ENCODE measurements at places on chromosomes 1 and 21.
A peak's percentile ranks its signal among the peaks of the same experiment; 100 is the strongest.

DNA sequence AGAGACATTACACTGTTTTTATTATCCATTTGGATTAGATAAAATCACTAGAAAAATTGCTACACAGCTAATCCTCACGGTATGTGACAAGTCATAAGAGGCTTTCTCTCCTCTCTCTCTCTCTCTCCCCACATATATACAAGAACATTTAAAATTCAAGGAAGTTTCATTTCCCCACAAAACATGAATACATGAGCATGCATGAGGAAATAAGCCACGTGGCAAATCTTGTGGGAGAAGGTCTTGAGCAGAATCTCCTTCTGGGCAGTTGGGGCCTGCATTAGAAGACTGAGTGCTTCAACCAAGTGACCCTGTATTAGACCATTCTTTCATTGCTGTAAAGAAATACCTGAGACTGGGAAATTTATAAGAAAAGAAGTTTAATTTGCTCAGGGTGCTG, 1313.1 kb downstream of the MRPL39 start:
- DNase-seq, result no peak

- DNase-seq, result no peak
Measured at GRCh38 chr1:204438628-204439027, 27.0 kb upstream of the PPP1R15B start.

- no peak for DNase-seq
Measured at GRCh38 chr21:37628362-37628761, 261.8 kb downstream of the DYRK1A start.

DNA sequence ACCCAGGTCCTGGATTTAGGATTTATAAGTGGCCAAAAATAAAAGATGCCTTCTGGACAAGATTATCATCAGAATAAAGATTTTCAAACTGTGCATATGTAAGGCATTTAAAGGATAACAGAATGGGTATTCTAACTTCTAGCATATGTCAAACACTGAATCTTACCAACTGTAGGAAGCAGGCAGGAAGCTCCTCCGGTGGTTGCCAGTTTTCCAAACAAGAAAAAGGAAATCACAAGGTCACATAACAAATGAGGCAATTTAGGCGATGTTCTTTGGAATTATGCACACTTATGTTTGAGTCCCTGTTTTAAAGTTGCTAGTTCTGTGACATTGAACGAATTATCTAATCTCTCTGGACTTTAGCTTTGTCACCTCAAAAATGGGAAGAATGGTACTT, 48.9 kb downstream of the ATP6V1G3 start:
- no peak for DNase-seq

DNA sequence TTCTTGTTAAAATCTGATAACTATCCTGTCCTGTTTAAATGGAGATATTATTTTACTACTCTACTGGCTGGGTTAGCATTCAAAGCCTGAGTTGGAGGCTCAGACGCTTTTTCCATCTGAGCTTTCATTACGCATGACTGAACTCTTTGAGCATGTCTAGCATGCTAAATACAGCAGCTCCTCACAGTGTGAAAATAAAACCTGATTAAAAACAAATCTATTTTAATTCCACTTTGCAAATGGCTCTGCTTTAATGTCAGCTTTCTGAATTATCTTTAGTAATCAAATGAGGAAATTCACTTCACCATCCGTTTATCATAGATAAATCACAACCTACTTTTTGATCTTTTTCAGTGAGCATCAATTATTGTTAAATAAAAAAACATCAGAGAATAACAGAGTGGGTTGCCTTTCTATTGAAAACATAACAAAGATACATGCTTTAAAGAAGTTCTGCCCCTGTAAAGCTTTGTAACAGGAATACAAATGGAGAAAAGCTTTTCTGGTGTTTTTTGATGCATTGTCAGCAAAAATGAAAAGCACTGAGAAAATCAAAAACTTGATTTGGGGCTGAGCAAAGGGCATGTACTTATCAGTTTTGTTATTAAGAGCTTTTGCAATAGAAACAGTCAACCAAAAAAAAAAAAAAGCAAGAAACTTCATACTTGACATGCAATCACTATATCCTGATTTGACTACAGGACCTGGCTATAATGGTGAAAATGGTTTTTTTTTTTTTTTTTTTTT, 3.5 kb upstream of the SPEN start:
- DNase-seq, result peak; percentile 42

DNA sequence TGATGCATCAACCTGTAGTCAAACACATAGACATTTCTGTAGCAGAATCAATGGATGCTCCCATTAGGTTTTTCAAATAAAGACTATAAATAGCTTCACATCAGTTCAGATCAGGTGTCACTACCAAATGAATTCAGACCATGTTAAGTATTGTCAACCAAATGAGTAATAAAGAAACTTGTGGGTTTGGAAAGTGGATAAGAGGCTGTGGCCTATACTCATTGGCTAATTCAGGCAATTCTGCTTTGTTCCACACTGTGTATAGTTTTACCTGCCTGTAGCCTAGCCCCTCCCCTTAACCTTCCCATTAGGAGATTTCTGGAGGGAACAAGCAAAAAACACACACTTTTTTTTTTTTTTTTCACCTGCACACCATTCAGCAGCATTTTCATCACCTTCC, 321.2 kb downstream of the HLX start:
- no peak for DNase-seq

GRCh38 chr1:11283151-11283550, 10.2 kb downstream of the UBIAD1 start:
- DNase-seq, result no peak

DNA sequence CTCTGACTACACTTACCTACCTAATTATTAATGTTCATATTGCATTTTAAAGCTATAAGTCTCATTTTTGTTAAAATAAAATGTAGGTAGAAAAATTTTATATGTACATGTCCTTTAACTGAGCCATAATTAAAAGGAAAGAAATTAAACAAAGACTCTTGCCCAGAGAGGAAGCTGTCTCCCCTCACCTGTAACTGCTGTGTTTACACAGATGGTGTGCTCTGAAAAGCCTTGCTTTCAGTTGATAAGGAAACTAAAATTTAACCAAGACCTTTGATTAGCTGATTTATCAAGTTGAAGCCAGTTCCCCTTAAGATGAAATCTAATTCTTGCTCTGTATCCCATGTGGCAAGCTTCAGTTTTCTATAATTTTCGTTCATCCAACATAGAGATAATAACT, 213.5 kb downstream of the LYPLAL1 start:
- DNase-seq, result peak; percentile 62

DNA sequence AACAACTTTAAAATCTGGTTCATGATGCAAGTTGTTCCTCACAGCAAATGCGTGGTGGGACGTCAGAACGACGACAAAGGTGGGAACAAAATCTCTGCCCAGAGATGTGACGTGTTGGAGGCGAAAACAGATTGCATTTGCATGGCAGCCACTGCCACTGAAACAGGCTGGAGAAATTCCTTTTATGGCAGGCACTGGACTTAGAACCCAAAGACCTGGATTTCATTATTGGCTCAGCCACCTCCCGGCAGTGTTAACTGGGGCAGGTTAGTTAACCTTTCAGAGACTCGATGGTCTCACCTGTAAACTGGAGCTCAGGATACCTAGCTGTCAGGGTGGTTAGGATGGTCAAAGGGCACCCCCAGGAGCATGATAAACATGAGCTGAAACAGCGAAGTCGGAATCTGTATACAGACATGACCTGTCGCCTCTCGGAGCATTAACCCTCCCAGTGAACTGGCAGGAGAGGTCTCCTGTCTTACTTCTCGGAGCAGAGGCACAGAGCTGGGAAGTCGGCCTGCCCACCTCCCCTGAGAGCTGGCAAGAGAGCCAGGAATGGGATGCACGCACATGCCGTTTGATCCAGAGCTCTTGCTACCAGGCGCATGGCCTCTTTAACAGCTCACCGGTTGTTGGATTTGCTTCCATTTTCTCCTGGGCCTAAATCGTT, 59.2 kb upstream of the TARBP1 start:
- no peak for DNase-seq

DNA sequence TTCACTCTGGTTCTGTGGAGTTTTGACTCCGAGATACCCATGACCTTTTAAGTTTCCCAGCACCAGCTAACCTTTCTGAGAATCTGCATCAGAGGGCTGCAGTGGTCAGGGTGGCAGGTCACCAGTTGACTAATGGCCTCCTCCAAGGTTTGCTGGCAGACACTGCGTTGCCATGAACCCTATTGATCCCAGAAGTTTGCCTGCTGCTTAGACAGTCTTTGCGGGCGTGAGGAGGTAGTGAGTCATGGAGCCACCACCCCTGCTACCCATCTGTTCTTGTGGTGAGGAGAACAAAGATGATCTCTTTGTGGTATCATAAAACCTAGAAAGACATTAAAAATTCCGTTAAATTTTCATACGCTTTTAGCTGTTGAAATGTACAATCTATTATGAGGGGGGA, 180.4 kb downstream of the FGGY start:
- no peak for DNase-seq

DNA sequence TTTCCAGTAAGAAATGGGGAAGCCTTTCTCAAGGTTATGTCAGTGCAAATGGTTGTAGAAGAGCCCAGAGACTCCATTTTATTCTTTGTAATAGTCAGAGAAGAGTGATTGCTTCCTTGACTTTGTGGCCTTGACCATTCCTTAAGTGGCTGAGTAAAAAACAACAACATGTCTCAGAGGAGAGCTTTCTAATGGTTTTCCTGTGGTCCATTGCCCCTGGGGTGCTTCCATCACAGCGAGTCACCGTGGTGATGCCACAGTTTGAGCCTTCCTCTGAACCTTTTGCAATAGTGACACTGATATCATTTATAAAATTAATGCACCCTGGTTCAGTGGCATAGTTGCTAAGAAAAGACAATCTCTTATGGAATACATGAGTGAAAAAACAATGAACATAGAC, 38.6 kb downstream of the PAPPA2 start:
- no peak for DNase-seq

DNA sequence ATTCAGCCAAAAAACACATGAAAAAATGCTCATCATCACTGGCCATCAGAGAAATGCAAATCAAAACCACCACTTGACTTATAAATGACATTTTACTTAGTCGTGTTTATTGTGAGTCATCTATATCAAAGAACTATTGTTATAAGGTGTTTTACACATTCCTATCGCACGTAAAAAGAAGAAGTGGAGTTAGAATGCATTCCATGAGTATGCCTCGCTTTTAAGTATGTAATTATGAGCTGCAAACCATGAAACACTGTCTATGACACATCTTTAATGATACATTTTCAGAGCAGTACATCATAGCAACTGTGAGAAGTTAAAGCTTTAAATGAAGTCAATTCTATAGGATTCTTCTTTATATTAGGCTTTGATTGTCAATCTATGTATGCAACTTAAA, 614.3 kb upstream of the ADAMTS5 start:
- no peak for DNase-seq

- no peak for DNase-seq
Measured at GRCh38 chr1:219296430-219297355, 123.0 kb downstream of the LYPLAL1 start.

DNA sequence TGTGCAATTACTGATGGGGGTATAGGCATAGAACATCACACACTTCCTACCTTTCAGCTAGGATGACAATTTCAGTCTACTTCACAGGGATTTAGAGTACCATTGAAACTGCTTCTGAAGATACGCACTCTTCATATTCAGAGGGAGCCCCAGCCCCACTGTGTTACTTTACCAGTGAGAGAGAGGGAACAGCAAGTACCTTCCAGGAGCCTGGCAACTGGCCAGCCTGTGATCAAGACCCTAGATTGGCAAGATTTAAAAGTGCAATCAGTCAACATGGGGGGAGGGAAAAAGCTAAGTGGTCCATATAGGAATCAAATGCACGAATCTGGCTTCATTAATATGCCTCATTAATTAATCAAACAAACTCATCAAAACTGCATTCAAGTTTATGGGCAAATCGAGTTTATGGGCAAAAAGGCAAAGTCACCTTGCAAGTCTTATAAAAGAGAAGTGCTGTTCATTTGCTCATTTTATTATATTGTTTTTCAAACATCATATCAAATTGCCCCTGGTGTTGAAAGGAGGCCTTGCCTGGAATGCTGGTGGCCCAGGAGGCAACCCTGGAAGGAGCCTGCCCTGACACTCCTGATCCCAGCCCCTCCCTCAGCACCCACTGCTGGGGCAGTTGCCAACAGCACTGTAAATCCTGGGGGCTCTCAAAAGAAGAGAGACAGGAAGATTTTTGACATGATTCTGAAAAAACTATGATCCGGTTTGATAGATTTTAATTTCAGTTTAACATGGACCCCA, 184.9 kb upstream of the DPT start:
- DNase-seq, result peak; percentile 26

DNA sequence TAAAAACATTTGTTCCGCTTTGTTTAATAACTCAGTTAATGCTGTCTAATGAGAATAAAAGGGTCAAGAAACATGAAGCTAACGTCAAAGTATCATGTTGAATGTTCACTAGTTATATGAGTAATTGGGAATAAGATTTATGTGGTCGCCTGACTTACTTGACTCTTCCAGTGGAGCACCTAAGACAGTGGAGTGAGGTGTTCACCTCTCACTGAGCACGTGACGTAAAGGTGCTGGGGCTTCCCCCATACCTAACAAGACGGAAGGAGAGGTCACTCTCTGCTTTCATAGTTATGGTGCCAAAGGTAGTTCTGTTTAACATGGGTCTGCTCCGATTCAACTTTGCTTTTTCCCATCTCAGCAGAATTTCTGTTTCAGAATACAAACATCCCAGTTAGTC, 686 bp downstream of the KMO start:
- no peak for DNase-seq

DNA sequence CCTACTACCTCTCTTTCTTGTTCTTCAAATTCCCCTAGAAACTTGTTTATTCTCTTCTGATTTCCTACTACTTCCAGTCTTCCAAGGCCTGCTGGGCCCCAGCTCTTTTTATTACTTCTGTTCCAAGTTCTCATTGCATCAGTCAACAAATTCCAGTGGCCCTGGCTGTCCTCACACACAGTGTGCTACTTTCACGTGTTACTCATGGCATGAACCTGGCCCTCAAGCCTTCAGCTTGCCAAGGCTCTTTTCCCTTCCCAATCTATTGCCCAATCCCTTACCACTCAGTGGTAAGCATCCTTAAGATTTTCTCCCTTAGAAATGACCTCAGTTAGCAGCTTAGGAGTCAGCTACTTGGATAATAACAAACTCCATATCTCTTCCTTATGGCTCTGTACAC, 613.5 kb downstream of the LMO4 start:
- no peak for DNase-seq

- DNase-seq, result no peak
Measured at GRCh38 chr1:203084588-203085527, 954 bp downstream of the MYOG start.

- no peak for DNase-seq
Measured at GRCh38 chr1:221085701-221086375, 206.6 kb downstream of the HLX start.

DNA sequence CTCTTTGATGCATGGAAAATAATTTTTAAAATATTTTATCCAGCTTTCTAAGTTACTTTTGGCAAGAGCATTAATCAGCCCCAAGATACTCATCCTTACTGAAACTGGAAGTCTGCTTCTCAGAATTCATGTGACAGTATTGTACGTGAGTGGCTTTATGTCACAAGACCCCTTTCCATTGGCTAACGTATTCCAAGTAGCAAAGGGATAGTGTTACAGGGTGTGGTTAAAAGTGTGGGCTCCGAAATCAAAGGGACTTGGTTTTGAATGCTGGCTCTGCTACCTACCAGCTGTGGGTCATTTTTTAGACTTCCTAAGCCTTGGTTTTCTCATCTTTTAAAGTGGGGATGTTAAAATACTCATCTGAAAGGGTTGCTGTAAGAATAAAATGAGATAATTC, 91.7 kb downstream of the RHOU start:
- no peak for DNase-seq

GRCh38 chr1:53450225-53450624, 9.0 kb upstream of the DMRTB1 start:
- DNase-seq, result no peak

GRCh38 chr1:29643281-29643680, 407.0 kb downstream of the PTPRU start:
- DNase-seq, result no peak
